ENCODE measurements at places on chromosomes 2 and 18.

DNA sequence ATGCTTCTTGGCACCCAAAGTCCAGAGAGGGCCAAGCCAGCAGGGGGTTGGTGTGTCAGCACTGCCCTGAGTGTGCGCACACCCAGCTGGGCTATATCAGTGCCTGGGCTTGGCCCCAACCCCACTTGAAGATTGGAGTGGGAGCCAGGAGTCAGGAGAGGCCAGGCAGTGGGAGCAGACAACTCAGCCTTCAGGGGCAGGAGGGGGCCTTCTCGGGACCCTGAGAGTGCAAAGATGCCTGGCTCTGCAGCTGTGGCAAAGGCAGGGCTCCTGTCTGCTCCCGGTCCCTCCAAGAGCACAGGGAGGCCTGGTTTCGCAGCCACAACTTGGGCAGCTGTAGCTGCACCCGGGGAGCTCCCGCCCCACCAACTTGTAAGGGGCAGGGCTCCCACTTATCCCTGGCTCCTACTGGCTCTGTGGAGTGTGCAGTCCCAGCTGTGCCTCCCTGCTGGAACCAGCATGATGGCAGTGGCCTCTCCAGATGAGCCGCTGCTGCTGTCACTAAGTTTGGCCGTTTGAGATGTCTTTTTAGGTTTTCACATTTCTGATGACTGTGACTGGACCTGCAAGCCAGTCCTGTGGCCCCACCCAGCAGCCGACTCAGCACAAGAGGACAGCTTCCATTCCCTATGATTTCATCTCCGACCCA is 148.8 kb upstream of the HS6ST1 start:
- DNase-seq, result no peak

DNA sequence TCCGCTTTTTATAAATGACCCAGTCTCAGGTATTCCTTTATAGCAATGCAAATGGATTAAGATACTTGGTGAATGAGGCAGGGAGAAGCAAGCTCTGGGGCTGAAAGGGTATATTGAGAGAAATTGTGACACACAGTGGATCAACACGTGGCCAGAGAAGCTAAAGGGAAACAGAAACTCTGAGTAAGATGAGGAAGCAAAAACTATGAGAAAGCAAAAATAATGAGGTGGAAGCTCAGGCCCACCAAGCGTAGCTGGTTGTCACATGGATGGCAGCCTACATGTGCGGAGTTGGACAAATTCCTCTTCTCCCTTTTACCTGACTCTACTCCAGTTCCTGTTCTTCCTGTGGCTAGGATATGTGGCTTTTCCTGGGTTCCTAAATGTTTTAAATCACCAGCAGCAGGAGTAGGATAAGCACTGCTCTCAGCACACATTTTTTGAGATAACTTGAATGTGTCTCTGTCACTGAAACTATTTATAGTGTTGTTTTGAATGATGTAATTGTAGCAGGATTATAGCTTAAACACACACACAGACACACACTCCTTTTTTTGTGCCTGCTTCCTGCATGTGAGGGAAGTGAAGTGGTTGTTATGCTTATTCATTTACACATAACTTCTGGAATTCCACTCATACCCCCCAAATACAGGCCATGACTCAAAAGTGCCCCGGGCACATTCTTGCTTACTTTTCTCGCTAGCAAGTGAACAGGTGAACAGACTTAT is 30.1 kb upstream of the EPC2 start:
- peak; percentile 94 for DNase-seq

- DNase-seq, result no peak
Observed at GRCh38 chr18:11587432-11587831, 22.0 kb upstream of the SLC35G4 start.

- DNase-seq, result no peak
Observed at GRCh38 chr2:38948995-38949394, 59.3 kb downstream of the ARHGEF33 start.

GRCh38 chr18:74082742-74083556 is 64.7 kb downstream of the FBXO15 start:
- no peak for DNase-seq

DNA sequence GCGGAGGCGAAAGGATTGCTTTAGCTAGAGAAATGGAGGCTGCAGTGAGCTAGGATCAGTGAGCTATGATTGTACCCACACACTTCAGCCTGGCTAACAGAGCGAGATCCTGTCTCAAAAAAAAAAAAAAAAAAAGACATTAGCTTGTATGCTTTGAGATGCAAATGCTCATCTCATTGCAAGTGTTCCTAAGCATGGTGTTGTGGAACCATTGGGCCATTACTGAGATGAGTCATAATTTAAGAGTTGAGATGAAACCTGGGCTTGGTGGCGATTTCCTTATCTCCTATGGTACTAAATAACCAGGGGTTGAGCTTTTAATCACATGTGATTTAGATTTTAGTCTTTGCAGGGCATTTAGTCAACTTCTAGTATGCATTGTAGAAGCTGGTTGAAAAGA is 2.2 kb downstream of the PLEKHA3 start:
- DNase-seq, result peak; percentile 22

All from suppressor macrophage treated with lipopolysaccharide for 1 hour (primary cell).